Activated T-helper 1 cell treated with anti-CD3 and anti-CD28 coated beads, Interleukin-12 subunit alpha, Interleukin-12 subunit beta, Interleukin-2, Interleukin-4 antibody, amounts not matched to agents 30 ng/mL and 10 ng/mL and 1 ng/mL, durations not matched to agents 14 hours and 24 hours and 36 hours (primary cell): ENCODE measurements at places on chromosomes 4 and X. TPM values are rescaled to one million over a fixed set of nuclear protein-coding genes. Genes with fewer than 3 reads are reported as not detected.

The GAGE13 gene
- total RNA-seq = not detected in 2 replicates

The EREG gene
- total RNA-seq = not detected in 2 replicates

The HELT gene
- total RNA-seq = not detected in 2 replicates

DNA sequence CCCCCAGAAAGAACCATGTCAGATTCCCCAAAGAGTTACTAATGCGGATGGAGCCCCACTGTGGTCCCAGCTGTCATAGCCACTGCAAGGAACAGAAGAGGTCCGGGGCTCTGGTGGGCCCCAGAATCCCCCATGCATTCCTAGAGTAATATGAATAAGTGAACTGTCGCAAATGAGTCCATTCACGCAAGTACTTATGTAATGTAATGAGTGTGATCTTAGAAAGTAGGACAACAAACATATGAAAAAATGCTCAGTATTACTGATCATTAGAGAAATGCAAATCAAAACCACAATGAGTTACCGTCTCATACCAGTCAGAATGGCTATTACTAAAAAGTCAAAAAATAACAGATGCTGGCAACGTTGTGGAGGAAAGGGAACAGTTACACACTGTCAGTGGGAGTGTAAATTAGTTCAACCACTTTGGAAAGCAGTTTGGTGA, 141.5 kb upstream of the RBPJ start:
- no peak for DNase-seq

- DNase-seq = no peak
Observed at GRCh38 chrX:87525771-87526229, 8.2 kb downstream of the KLHL4 start.

DNA sequence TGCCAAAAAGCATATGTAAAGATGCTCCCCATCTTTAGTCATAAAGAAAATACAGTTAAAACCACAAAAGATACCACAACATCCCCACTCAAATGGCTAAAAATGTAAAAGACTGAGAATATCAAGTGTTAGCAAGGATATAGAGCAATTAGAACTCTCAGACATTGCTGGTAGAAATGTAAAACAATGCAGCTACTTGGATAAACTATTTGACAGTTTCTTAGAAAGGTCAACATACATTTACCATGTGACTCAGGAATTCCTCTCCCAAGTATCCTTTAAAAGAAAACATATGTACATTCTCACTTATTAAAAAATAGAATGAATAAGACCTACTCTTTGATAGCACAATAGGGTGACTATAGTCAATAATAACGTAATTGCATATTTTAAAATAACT, 173.7 kb downstream of the HNRNPD start:
- no peak for DNase-seq

DNA sequence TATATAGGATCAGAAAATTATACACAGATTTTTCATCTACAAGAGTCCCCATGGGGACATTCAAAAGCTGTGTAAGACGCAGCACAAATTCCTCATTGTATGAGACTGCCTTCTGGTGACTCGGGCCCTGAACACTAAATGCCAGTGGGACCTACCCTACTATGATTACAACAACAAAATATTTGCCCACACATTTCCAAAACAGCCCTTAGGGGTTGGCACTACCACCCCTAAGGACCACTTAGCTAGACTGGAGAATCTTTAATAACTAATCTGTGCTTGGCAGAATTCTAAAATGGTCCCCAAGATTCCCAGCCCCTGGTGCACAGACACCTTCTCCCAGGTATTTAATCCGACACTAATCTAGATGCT, 29.1 kb downstream of the UCHL1 start:
- DNase-seq = no peak

DNA sequence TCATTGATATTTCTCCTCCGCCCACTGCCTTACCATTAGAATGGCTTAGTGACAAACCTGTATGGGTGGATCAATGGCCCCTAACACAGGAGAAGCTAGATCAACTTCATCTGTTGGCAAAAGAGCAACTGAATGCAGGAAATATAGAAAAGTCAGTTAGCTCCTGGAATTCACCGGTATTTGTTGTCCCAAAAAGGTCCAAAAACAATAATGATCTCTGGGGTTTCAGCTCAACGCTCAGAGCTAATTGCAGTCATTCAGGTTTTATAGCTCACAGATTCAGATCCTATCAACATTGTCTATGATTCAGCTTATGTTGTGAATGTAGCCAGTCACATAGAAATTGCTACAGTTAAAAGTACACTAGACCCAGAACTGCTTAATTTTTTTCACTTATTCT, 124.0 kb upstream of the ZCCHC13 start:
- no peak for DNase-seq

GRCh38 chr4:24544208-24544988, 40.0 kb downstream of the DHX15 start:
- DNase-seq = no peak
